Esophagus squamous epithelium (tissue), 5 donors: ENCODE measurements at places on chromosomes 12 and 14.

DNA sequence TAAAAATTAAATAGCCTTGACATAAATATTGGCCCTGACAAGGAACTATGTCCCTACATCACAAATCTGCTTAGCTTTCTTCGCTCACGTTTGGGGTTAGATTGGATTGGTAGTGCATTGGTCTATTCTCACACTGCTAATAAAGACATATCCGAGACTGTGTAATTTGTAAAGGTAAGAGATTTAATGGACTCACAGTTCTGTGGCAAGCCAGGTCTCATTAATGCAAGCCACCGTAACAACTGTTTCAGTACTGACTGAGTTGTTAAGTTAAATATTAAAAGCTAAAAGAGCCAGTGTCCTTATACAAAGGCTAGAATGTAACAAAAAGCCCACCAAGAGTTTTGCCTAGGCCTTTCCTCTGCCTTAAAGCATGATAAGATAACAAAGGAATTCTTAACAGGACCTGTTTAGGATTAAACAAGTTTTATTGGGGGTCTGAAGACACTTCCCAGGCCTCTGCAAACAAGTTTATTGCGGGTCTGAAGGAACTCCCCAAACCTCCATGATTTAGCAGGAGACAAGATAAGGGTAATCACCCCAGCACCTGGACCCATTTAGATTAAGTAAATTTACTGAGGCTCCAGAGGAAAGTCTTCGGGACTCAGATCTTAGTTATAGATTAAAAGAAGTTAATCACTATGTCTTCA lies 88.2 kb upstream of the PTGDR start:
- no peak for DNase-seq

DNA sequence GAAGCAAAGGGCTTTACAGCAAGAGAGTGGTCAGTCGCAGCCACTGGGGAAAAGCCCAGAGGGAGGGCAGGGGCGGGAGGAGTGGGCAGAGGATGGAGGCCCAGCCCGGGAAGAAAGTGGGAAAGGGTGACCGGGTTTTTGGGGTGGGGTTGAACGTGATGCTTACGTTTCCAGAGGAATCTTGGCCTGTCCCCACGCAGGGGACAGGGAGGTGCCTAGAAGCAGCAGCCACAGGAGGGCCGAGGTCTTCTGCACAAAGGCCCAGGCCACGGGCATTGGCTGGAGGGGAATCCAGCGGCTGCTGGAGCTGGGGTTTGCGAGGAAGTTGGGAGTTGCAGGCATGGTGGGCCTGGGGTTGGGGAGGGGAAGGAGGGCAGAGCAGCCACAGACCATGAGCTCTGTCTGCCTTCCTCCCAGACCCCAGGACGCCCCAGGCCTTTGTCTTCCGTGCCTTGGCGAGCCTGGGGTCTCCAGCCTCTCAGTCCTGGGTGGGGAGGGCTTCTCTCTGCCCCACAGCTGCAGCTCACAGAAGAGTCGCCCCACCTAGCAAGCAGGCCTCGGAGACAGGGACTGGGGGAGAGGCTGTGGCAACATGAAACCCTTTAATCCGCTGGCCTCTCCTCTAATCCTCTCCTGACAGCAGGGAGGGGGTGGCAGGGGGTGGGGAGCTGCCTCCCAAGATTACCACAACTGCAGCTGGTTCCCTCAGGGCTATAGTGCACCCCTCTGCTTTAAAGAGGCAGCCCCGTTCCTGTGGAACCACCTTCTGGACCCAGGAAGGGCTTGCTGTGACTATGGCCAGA lies at the start of gene CACNA2D4:
TSS of gene CACNA2D4 (minus strand) at position 572 of the 803 bp plus-strand sequence. CDS start at position 393, 179 bp downstream.
- DNase-seq = no peak

DNA sequence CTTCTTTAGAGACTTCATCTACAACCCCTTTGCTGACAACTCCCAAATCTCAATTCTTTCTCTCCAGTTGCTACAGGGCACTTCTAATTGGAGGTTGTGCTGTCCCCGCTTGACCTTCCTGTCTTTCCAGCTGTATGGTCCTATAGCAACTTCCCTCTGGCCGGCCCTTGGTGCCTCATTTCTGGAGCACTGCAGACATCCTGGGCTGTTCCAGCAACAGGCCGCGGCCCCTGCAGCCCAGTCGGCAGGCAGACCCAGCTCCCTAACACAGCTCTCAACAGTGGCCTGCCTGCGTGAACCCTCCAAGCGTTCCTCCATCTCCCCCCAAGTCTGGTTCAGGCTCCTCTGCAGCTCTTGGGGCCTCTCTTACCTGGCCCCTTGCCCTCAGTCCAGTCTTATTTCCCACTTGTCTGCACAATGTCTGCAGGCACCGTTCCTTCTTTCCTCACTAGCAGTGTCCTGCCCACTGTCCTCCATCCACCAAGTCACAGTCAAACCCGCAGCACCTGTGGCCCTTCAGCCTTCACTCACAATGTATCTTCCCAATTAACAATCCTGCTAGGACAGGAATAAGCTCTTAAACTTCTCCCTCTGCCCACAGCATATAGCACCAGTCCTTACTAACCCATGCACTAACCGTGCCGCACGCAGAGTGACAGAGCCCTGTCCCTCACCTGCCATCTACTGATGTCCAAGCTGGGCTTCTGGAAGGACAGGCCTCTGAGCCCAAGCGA lies 1.6 kb upstream of the EML1 start:
- no peak for DNase-seq

DNA sequence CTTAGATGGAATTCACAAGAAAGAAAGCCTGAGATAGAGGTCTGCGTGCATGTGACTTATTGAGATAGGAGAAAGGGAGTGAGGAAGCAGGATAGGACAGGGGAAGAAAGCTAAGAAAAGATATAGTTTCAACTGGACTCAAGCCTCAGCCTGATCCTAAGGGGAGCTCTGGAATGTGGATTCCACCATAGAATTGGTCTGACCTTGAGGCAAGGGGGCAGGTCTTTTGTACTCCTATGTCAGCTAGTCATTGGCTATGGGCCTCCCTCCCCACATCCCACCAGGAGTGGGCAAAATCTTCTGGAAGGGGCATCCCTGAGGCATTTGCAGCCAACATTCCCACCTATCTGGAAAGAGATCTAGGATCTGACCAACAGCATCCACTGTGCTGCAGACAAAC lies 88.5 kb upstream of the HSPB8 start:
- DNase-seq = no peak

DNA sequence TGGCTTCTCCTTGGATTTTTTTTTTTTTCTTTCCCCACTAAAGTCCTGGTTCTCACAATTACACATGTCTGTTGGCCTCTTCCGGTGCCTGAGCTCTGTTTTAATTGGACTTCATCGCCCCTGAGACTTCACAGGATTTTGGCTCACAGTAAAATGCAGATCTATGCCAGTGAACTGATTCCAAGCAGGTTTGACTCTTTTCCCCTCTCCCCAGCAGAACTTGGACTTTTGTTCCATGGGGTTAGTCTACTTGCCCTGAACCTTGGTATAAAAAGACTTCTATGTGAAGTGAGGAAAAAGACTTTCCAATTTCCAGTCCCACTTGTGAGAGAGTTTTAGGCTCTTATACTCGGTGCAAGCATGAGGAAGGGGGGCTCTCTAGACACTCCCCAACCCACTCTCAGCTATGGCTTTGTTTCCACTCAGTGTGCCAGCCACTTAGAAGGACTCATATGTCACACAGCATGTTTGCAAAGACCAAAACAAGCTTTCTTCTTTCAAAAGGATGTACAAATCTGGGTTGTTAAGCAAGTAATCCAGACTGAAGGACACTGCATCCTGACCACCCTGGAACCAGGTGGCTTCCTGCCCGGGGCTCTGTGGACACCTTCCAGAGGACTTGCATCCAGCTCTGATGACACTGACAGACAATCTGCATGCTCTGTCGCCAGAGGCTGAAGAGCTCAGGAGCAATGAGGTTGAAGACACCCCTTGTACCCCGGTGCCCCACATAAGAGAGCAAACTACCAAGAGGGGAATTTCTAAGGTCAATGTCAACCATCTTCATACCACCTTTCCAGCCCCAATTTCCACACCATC lies 221.9 kb upstream of the EGLN3 start:
- no peak for DNase-seq

DNA sequence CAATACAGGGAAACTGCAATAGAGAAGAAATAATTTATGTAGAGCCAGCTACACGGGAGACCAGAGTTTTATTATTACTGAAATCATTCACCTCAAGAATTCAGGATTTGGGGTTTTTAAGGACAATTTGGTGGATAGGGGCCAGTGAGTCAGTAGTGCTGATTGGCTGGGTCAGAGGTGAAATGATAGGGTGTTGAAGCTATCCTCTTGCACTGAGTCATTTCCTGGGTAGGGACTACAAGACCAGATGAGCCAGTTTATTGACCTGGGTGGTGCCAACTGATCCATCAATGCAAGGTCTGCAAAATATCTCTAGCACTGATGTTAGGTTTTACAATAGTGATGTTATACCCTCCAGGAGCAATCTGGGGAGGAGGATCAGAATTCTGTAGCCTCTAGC lies 486.3 kb downstream of the LRIG3 start:
- no peak for DNase-seq

- no peak for DNase-seq
Observed at GRCh38 chr12:81896771-81897170, 137.6 kb upstream of the PPFIA2 start.

DNA sequence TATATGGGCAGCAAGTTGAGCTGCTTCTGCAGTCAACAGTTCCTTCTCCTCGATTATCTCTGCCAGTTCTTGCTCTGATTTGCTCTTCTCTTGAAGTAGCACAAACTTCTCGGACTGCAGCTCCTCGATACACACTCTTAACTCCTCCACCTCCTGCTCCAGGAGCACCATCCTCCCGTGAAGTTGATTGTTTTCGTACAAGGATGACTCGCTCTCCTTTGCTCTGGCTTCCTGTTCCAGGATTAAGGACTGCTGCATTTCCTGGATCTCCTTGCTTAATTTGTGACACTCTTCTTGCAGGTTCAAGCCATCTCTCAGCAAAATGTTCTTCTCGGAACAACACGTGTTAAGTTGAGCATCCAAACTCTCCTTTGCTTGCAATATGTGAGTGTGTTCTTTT lies 56.2 kb upstream of the VPS33A start:
- no peak for DNase-seq

- no peak for DNase-seq
Observed at GRCh38 chr14:75438486-75439080, 10.8 kb downstream of the JDP2 start.

- DNase-seq = no peak
Observed at GRCh38 chr12:108526482-108527165, 11.5 kb downstream of the FICD start.

DNA sequence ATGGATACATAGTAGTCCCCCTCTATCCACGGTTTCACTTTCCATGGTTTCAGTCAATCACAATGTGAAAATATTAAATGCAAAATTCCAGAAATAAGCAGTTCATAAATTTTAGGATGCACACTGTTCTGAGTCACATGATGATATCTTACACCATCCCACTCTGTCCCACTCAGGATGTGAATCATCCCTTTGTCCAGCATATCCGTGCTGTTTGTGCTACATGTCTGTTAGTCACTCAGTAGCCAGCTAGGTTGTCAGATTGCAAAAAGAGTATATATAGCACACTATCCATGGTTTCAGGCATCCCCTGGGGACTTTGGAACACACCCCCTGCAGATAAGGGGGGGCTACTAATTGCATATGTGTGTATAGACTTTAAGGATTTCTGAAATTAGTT lies 8.1 kb upstream of the NAA30 start:
- no peak for DNase-seq

DNA sequence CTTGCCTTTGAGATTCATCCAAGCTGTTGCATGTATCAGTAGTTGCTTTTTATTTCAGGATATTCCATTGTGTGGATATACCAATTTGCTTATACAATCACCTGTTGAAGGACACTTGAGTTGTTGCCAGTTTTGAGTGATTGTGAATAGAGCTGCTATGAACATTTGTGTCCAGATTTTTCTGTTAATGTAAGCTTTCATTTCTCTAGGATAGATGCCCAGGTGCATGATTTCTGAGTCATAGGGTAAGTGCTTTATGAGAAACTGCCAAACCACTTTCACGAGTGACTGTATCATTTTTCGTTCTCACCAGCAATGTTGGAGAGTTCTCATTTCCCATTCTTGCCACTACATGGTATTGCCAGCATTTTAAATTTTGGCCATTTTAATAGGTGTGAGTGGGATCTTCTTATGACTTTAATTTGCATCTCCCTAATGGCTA lies 434.6 kb upstream of the RGS6 start:
- DNase-seq = no peak

- no peak for DNase-seq
Observed at GRCh38 chr14:34604995-34605394, 25.0 kb downstream of the SNX6 start.

DNA sequence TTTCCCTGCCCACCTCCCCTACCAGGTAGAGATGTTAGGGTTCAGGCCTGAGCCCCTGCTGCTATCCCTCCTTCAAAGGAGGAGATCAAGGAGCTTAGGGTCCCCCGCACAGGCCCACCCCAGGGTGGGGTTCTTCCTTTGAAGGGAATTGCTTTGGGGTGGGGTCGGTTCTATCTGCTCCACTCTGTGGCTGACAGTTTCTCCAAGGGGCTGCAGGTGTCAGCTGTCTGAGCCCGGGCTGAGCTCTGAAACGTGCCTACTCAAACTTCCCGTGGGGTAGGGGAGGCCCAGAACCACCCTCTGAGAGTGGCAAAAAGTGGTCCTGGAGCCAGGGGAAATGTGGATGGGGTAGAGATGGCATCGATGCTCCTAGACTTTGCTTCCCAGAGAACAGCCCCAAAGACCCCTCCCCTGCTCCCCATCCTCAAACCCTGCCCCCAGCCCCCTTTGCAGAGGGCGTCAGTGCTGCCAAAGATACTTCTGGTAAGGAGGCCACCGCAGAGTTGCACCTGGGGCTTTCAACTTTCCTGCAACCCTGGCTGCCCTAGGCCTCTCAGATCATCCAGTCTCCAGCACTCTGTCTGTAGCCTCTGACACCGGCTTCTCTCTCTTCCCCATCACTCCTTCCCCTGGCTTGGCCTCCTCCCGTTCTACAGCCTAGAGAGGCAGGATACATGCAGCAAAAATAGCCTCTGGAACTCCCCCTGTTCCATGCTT lies 6.3 kb upstream of the CD4 start:
- no peak for DNase-seq

DNA sequence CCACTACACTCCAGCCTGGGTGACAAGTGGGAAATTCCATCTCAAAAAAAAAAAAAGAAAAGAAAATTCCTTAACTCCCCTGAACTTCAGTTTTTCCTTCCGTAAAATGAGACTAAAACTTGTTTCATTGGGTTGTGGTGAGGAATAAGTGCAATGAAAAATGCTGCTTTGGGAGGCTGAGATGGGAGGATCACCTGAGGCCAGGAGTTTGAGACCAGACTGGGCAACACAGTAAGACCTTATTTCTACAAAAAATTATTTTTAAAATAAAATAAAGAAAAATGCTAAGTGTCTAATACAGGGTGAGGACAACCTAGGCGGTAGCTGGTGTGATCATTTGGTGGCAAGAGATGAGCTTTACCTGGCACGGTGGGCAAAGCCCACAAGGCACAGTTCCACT lies 6.9 kb downstream of the SMAGP start:
- DNase-seq = no peak
